ENCODE measurements at places on chromosomes 3 and 15.

DNA sequence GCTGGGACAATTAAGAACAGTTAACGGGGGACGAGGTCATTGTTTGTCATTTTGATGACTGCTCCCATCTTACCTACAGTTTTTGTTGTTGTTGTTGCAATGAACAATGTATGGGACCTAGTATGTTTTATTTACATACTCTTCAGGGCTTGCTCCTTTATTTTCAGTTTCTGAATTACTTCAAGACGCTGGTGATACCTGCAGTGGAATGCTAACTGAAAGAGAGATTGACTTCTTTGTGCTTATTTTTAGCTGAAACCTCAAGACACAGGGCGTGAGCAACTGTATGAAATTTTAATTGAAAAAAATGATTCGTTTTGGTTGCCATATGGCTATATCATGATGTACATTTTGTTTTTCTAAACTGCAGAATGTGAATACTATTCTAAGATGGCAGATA lies 297.9 kb downstream of the EDEM1 start:
- no peak for DNase-seq

- DNase-seq, result no peak
Observed at GRCh38 chr15:48191574-48192225, at the start of gene CTXN2. Gene CTXN2, plus strand, starts transcription at chr15:48191665. Its CDS starts 9,636 bp downstream, at chr15:48201301.

- peak; percentile 35 for DNase-seq
Observed at GRCh38 chr3:148861277-148861869, 3.7 kb upstream of the CPA3 start.

DNA sequence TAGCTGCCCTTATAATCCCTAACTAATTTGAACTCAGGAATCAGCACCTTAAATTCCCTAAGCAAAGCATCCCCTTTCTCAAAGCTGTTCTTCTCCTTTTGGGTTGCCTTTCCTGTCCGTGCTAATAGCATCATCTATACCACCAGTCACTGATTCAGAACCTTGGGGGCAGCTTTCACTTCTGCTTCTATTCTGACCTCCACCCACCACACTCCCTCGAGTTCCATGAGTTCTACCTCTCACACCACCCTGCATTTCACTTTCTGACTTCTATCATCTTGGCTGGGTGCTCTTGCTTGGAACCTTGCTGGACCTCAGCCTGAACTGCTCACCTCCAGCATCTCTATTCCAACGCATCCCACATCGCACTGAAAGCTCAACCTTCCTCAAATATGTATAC lies 55.4 kb upstream of the KCNMB2 start:
- DNase-seq, result no peak

- DNase-seq, result no peak
Observed at GRCh38 chr3:87771337-87772192, 287.2 kb downstream of the CGGBP1 start.

DNA sequence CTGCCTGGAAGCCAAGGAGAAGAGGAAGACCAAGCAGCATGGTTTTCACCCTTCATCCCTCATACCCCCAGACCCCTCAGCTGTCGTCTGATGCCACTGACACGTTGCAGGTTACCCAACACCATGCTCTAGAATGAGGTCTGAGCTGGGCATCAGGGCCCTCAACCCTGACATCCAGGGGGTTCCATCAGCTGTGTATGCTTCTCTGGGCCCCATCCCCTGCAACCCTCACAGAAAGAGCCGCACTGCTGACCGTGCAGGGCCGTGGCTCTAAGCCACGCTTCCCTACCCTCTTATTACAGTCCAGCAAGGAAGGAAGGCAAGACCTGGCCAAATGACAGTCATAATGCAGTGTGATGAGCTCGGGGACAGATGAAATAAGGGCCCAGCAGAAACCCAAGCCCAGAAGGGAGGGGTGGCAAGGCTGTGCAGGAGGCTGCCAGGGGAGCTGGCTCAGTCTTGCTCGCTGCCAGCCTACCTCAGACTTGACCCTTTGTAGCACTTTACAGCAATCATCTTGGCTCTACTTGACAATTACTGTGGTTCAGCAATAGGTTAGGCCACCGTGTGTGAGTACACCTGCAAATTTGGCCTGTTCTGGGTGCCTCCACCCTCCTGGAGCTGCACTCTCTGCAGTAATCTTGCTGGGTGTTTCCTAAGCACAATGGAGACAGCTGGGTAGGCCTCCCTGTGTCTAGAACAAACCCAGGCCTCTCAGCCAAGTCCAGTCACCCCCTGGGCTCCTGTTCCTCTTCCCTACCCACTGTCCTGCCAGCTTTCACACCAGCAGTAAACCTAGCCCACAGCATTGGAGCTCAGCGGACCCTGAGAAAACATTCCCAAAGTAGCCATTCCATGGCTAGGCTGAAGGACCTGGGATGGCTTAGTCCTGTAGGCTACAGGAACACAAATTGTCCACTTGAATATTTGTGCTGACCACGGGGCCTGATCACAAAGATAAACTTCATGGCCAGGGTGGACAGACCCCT lies 115.3 kb upstream of the NEO1 start:
- DNase-seq, result no peak

- no peak for DNase-seq
Observed at GRCh38 chr15:27237319-27237939, 266.4 kb downstream of the GABRG3 start.

DNA sequence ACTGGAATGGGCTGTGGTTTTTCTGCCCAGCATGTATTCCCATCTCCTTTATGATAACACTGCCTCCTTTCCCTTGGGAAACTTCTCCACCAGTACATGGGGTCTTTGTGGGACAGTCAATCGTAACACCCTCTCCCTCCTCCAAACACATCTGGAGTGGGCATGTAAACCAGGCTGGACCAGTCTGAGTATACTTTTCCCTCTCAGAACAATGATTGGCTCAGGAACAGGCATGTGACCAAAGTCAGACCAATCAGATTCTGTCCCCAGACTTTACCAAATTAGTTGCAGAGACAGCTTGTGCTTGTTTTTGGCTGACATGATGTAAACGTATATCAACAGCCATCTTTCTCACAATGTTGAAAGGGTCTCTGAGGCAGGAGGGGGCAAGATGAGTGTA lies 97.1 kb upstream of the CRBN start:
- DNase-seq, result no peak

DNA sequence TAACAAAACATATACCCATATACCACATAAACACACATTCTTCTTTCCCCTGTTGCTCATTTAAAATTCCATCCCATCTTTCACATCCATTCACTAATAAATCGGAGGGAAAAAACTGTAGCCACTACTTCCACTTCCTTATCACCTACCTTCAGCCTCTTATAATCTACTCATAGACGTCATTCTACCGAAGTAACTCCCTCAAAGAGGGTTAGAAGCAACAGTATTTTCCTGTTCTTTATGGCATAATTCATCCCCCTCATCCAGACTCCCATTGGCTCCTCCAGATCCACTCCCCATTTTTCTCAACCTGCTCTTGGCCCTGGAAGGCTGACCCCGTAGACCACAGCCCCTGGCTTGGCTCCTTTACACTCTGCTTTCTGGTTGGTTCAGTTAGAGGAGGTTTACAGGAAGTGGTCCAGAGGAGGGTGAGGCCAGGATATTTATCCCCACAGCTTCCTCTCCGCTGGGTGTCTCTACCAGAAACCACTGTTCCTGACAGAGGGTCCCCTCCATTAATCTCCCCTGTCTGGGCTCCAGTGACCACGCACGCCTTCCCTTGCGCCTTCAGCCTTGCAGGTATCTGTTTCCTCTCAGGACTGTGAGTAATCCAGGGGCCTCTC lies 46.3 kb downstream of the FMN1 start:
- DNase-seq, result no peak

GRCh38 chr3:69890691-69891090 lies 108.8 kb upstream of the SAMMSON start:
- DNase-seq, result peak; percentile 5

GRCh38 chr3:186717039-186717457 lies at the start of gene KNG1:
Gene KNG1, plus strand, starts transcription at chr3:186717359. Its CDS starts 184 bp downstream, at chr3:186717543.
- no peak for DNase-seq

DNA sequence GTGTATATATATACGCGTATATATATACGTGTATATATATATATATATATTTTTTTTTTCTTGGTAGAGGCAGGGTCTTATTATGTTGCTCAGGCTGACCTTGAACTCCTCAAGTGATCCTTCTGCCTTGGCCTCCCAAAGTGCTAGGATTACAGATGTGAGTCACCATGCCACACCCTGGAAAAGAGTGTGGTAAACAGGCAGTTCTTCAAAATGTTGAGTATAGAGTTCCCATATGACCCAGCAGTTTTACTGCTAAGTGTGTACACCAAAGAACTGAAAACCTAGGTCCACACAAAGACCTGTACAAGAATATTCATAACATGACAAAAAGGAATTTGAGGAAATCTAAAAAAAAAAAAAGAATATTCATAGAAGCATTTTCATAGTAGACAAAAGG lies 71.8 kb upstream of the GCNT3 start:
- DNase-seq, result no peak

DNA sequence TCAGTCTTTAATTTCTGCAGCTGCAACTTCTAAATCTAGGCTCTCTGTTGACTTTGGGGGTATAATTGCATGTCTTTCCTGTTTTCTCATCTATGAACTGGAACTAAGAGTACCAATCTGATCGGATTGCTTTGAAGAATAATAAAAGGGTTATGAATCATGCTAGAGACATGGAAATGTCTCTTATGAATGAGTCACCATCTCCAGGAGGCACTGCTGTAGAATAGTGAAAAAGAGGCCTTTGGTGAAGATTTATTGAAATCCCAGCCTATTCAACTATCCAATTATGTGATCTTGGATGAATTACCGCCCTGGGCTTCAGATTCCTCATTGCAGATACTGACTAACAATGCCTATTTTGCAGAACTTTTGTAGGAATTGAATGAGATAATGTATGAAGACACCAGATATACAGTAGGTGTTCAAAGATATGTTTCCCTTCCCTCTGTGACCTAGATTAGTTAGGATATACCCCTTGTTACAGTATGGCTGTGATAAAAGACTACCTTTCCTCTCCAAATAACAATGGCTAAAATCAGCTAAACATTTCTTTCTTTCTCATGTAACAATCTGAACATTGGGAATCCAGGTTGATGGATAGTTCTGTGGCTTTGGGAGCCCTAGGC lies 11.5 kb upstream of the CMTM8 start:
- peak; percentile 68 for DNase-seq

- DNase-seq, result no peak
Observed at GRCh38 chr3:183513046-183513706, 42.3 kb downstream of the KLHL6 start.

DNA sequence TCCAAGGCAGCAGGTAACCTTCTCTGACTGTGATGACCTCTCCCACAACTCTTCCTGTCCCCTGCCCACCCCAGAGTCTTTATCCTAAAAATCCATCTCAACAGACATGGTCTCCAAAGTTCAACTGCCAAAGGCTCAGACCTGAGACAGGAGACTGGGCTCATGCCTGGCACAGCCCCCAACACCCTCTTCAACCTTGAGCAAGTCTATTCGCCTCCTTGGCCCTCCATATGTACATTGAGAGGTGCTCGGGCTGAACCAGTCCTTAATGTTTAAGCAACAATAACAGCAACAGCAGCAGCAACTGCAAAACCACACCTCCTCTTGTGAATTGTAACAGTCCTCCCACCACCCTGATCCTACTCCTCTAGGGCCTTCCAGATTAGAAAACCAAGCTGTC lies 9.9 kb downstream of the FAM3D start:
- DNase-seq, result no peak

- DNase-seq, result peak; percentile 97
Observed at GRCh38 chr15:40845511-40846284, 1.9 kb downstream of the SPINT1 start.

- peak; percentile 73 for DNase-seq
Observed at GRCh38 chr15:71588746-71589145, 221.6 kb upstream of the NR2E3 start.

DNA sequence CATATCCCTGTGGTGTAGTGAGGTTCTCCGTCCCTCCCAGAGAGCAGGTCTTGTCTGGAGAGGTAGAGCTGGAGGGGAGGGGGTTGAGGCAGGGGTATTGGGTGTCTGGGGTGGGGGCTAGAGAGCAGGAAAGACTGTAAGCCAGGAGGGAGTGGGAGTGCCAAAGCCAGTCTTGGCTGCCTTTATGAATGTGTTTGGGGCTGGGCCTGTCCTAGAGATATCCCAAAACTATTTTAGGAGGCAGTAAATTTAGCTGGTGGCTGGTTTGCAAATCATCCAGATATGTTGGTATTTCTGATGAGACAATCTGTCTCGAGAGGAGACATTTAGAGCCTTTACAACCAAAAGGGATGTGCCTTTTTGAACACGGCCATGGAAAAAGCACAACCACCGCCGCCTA lies 166.6 kb downstream of the TLE3 start:
- DNase-seq, result no peak

DNA sequence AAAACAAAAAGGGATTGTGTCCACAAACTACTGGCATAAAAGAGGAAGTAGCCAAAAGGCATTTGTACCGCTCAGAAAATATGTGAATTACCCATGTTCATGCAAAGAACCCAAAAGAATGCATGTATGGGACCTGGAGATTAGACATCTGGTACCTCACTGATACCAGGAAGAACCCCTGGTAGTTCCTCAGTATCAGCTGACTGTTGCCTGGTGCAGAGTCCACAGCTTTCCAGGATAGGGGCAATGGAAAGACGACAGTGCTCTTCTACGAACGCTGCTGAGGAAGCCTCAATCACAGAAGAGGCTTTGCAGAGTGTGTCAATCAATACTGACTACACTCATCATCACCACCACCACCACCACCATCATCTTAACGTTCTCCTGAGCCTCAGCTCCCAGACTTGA lies 63.3 kb downstream of the ATP8B4 start:
- no peak for DNase-seq

DNA sequence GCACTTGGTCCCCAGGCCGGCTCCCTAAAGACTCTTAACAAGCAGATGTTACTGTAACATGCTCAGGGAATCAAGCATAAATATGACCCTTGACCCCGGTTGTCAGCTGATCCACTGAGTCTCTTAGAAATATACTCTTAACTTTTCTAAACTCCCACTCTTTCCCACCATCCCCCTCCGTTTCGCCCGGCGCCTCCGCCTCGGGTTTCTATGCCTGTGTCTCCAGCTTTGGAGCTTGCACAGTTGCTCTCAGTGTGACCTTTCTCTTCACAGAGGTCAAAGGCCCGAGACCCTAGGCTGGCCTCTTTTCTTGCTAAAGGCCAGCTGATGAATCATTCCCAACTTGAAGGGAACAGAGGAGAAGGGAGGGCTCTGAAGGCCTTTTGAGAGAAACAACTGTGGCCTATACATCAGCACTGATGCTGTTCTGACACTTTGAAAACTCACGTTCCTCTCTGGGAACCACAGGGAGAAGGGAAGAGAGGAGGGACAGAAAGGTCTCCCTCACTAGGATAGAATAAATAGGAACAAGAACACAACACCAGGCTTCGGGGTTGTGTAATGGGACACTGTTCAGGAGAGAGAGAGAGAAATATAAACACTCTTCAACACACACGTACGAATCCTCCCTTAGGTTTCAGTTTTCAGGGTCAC lies 484.5 kb upstream of the NR2F2 start:
- no peak for DNase-seq

GRCh38 chr3:125322917-125323316 lies 52.2 kb downstream of the ZNF148 start:
- DNase-seq, result no peak

- DNase-seq, result no peak
Observed at GRCh38 chr15:40637221-40637745, 43.2 kb downstream of the KNL1 start.

GRCh38 chr3:149936812-149937230 lies 33.9 kb downstream of the PFN2 start:
- DNase-seq, result peak; percentile 44

All from RWPE1 (cell line).